Subcutaneous preadipocyte (primary cell): ENCODE measurements at places on chromosomes 3 and 15. TPM values are rescaled to one million over a fixed set of nuclear protein-coding genes. Genes with fewer than 3 reads are reported as not detected.

The DNAH12 gene
- total RNA-seq = under 0.01 TPM in 1 of 2 replicates, not detected in the other

The SERPINI2 gene
- total RNA-seq = not detected in 2 replicates

The SKOR1 gene
- total RNA-seq = under 0.01 TPM in 2 replicates

The CA12 gene
- 122 and 133 TPM in 2 replicates for total RNA-seq

The SYNPR gene
- not detected in 2 replicates for total RNA-seq

The SLC22A14 gene
- total RNA-seq = 0.20 and 1.5 TPM in 2 replicates

The MCF2L2 gene
- 0.73 and 1.6 TPM in 2 replicates for total RNA-seq

The COMMD4 gene
- total RNA-seq = 61.8 and 73.1 TPM in 2 replicates

The BCL6 gene
- 19.7 and 27.6 TPM in 2 replicates for total RNA-seq

The USP50 gene
- total RNA-seq = 0.39 TPM in 1 of 2 replicates, not detected in the other

The MESP2 gene
- total RNA-seq = 0.78 and 1.1 TPM in 2 replicates

The FILIP1L gene
- total RNA-seq = 19.1 and 42.8 TPM in 2 replicates

The CCDC9B gene
- total RNA-seq = 2.7 and 2.9 TPM in 2 replicates
